Uterus (tissue), 4 donors: ENCODE measurements at places on chromosomes 2 and 18. TPM values are rescaled to one million over a fixed set of nuclear protein-coding genes. Genes with fewer than 3 reads are reported as not detected.

- DNase-seq: no peak
These were observed 33.7 kb upstream of the WIPF1 start for GRCh38 chr2:174631009-174631981.

DNA sequence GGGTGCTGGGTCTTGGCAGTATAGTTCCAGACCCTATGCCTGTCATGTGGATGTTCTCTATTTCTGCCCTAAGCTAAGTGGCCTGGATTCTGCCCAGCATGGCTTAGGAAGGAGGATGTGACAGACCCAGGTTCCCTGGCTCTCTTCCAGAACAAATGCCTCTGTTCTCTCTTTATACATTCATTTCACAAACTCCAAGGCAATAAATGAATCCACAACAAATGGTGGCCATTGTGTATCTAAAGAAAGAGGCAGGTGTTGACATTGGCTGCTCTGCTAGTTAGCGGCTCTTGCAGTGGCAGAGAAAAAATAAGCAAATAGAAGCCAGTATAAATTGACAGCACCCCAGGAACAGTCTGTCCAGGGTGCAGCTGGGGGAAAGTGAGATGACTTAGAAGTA, 298.6 kb downstream of the SUCLG1 start:
- DNase-seq: no peak

GRCh38 chr18:48358868-48359267, 50.3 kb downstream of the ZBTB7C start:
- DNase-seq: no peak

DNA sequence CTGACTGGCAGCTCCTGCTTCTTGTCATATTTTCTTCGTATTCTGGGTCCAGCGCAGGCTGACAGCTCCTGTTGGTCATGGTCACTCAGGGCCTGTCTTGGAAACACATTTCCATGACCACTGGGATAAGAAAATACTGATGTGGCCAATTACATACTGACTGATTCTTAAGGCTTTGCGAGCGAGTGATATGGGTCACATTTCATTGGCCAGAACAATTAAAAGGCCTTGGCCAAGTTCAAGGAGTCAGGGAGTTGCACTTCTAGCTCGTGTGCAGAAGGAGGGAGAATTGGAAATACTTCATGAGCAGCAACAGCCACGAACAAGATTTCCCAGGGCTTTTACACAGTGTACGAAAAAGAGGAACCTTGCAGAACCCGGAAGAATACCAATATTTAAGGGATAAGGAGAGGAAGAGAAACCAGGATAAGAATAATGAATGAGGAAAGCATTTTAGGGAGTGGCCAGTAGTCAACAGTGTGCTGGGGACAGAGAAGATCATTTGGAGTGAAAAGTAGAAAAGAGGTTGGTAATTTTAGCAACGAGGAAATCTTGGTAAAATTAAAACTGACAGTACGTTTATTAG, 149.5 kb downstream of the ATP9B start:
- no peak for DNase-seq

DNA sequence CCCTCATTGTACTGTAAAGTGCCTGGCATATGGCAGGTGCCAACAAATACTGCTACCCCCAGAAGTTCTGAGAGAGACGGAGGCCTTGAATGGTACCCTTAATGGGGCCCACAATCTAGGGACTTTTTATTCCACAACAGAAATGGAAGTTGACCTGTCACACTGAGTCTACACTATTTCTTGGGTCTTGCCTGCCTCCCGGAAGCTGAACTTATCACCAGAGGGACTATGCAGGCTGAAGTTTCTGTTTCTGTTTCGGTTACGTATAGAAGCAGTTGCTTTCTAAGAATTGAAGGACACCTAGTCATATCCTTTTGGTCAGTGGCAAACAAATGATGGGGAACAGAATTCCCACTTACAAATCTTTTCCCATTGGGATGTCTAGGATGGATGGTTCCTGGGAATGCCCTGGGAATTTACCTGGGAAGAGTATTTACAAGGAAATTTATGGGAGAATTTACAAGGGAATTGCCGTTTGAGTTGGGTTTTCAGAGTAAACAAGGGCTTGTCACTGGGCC, 74.2 kb downstream of the HS1BP3 start:
- no peak for DNase-seq

GRCh38 chr2:65070172-65070830, 14.1 kb downstream of the CEP68 start:
- DNase-seq: no peak

GRCh38 chr2:70946832-70947442, 11.2 kb downstream of the ATP6V1B1 start:
- peak; percentile 32 for DNase-seq

DNA sequence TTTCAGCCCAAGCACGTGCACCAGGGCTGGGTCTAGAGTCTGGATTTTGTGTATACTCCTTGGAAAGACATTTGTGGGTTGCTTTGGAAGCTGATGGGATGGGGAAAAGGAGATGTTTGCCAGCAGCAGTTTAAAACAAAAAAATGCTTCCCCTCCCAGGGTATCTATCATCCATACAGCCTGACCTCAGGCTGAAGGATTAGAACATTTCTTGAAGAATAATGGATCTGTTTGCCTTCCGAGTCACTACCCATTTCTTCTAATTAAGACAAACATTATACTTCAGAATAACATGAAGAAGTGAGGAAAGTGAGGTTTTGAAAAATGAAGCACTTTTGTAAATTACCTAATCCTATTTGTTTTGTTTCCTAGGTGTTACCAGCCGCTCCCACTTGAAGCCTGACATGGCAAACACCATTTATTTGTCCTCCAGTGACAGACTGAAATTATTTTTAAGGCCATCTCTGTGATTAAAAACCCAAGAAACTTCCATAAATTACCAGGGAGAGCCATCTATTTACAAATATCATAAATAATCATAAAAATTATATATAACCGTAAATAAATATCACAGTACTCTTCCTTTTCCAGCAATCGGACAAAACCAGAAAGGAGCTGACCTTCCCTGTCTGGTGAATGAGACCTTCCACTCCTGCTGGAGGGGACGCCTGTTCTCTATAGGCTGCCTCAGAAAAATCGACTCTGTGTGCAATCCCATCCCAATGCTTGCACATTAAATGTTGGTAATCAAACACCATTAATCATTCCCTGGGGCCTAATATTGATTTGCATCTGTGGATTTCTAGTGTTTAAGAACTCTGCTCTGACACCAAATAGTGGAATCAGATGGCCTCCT, 106.8 kb downstream of the C1D start:
- DNase-seq: no peak

GRCh38 chr2:46385786-46386577, 88.8 kb downstream of the EPAS1 start:
- peak; percentile 12 for DNase-seq

DNA sequence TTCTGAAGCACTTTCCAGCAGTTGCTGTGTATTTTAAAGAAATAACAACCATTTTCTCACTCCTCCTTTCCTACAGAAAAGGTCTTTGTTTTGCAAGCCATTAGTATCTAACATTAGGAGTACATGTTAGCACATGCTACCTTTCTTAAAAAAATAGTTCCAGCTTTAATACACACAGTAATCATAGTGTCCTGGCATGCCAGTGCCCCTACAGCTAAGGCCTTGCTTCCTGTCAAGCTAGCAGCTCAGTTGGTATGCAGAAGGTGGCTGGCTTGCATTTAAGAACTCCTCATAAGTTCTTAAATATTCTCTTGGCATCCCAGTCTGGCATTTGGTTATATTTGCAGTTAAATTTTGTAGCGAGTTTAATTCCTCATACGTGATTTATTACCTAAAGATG, 141.3 kb upstream of the IL1R2 start:
- DNase-seq: no peak

DNA sequence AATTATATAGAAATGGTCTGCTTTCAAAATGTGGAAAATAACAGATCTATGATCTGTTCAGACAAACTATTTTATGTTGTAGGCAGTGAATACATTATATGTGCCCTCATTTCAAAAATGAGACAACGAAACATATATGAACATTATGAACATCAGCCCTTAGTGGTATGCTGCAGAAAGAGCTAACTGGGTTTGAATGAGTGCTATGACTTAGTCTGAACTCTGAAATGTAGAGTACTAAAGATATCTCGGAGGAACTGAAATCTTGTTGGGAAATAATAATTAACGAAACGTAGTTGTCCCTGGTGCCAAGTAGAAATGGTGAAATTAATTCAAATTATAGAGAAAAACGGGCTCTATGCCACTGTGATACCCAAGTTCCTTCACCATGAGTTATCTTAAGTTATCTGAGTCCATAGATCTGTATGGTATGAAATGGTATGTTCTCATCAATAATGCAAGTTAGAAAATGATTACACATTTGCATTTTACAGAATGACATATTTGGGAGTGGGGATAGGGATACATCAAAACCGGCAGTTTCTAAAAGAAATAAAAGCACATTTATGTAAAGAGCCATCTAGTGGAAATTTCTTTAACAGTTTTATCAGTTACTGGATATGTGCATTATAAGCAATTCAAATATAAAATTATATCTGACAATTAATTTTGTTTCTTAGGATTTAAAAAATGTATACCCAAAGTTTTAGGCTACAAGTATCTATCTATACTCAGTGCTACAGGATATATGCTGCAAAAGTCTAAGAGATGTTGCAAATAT, 26.7 kb downstream of the STARD6 start:
- no peak for DNase-seq

- DNase-seq: no peak
These were observed 10.0 kb upstream of the AP1S3 start for GRCh38 chr2:223847410-223847809.

- DNase-seq: peak; percentile 30
These were observed 282.0 kb upstream of the SIX2 start for GRCh38 chr2:45291296-45291701.

DNA sequence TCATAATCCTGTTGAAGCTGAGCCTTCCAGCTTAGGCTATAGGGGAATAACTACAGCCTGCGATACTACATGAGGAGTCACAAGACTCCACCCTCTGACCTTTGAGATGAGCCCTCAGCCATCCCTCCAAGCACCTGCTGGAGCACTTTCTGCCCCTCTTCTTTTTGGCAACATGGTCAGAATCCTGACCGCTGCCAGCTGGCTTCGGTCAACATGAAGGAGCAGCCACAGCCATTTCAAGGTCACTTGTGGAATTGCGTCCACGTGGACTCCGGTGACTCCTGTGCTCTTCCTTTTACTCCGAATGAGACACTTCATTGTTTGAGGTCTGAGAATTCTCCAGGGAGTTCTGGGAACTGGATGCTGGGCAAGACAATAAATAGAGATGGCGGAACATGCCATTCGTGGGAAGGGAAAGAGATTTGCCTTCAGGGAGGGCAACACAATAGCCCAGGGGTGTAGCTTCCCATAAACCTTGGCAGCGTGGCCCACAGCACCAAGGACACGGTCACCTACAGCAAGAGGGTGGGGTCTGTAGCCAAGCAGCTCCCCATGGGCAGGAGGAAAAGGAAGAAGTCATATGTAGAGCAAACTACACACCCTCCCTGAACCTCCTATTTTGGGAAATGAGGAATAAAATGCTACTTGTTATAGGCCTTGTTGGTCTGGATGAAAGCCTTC, 73.3 kb upstream of the PPP1CB start:
- DNase-seq: no peak

- no peak for DNase-seq
These were observed 229.4 kb downstream of the HAUS1 start for GRCh38 chr18:46333431-46334135.

GRCh38 chr2:48328942-48329723, 200.8 kb upstream of the STON1 start:
- DNase-seq: no peak

DNA sequence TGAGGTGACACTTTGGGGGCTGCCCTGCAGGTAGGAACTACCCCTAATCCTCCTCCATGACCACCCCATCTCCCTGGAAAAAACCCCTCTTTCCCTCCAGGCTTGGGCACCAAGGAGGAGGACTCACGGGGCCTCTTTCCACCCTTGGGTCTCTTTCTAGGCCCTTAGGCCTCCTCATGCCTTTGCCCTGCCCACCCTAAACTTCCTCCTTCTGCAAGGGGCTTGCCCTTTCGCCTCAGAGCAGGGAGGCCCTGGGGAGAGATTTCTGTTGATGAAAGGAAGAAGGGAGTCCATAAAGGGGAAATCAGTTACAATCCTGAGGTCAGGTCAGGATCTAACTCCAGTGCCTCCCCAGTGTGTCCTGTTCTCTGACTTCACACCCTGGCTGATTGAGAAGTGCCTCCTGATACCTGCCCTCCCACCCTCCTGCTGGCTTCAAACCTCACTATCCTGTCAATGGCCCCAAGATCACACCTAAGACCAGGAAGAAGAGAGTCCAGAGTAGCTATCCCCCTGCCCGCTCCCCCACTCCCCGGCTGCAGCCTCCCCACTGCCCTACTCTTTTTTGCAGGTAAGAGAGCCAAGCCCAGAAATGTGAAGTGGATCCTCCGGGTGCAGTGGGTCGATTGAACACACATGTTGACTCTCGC, 16.7 kb upstream of the TNS1 start:
- no peak for DNase-seq

DNA sequence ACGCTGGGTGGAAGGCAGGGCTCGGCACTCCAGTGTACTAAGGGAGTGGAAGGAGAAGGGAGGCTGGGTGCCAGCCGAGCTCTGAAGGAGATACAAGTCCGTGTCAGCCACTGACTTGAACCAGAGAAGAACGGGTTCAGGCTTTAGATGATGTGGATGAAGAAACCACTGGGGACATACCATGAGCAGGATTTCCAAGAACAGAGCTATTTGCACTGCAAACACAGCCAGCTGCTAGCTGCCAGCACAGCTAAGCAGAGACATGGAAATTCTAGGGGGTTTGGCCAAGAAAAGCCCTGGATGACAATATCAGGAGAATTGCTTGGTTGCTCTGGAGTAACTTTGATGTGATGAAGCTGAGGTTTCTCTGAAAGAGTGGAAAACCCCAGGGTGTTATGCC, 5.2 kb downstream of the CD207 start:
- DNase-seq: no peak

DNA sequence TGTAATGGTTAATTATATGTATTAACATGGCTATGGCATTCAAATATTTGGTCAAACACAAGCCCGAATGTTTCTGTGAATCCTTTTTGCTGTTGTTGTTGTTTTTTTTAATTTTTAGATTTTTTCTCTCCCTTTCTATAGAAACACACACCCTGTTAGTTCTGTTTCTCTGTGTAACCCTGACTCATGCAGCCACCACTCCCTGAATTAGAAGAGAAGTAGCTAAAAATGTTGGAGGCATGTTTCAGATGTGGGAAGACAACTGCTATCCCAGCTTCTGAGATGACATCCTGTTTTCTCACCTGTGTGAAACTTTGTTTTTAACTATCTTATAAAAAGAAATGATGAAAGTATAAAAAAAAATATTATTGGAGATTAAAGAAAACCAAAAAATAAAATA, 219.6 kb upstream of the RGPD4 start:
- no peak for DNase-seq

ZAP70 gene
- 6.4 TPM for total RNA-seq

PRSS56 gene
- total RNA-seq: not detected

TDRD15 gene
- not detected for total RNA-seq

ZC3H15 gene
- total RNA-seq: 82.1 TPM

ZNF397 gene
- 69.5 TPM for total RNA-seq

TYMS gene
- total RNA-seq: 0.26 TPM

MERTK gene
- total RNA-seq: 10.6 TPM

SULT1C2 gene
- not detected for total RNA-seq

RFX8 gene
- 1.1 TPM for total RNA-seq

GKN1 gene
- not detected for total RNA-seq
